Transverse colon (tissue), 4 donors: ENCODE measurements at places on chromosomes 7 and 10.

DNA sequence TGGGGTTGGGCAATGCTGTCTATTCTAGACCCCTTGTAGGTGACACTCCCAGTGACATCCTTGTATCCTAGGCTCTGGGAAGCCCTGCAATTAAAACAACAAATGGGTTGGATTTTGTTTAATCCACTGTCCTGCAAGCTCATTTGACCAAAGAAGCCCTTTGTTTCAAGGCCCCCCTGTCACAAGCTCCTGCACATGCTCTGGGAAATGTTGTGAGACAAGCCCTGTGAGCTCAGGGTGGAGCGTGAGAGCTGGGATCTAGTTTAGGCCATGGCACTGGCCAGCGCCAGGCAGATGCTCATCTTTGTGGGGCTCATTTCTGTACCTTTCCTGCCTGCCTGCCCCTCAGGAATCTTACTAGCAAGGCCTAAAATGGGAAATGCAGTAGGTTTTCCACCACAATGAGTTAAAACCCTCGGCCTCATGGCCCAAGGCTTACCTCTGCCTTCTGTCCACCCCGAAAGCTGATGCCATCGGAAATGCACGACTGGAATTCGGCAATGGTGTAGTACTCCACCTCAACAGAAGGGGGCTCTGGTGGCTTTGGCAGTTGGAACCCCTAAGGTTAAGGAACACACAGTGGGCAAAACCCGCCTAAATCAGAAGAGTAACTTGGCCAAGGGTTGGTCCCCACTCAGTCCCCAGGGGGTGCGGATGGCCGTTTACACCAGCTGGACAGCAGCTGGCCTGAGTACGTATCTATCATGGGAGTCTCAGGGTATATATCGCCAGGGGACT lies 112.0 kb downstream of the NEURL1 start:
- DNase-seq, result peak; percentile 60

- DNase-seq, result no peak
These were observed 22.0 kb upstream of the BMPR1A start for GRCh38 chr10:86734207-86734988.

DNA sequence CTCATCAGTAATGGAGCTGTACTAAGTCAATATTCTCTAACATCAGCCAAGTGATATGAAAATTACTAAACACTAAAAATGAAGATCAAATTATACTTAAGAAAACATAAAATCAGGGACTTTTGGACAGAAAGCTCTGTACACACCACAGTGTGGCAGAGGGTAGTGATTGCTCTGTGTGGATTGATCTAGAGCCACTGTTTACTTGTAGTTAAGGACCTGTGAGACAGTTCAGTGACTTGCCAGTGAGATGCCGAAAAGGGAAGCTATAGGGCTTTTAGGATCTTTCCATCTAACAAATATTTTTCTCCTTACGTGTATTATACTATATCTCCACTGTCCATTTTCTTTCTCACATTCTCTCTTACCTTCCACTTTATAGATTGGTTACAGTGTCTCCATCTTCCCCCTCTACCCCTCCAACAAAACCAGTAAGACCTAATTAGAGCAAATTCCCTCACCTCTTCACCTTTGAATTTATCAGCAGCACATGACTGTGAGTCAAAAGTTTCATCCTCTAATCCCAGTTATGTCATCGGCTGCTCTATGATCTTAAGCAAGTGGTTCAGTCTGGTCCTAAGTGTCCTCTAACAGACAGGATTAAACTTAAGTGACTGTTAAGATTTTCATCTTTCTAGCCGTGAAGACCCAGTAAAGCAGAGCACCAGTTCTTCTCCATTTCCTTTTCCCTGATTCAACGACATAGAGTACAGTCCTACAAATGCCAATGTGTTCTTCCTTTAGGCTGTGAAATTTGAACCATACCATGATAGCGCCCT lies 6.9 kb downstream of the PIK3CG start:
- DNase-seq, result no peak

DNA sequence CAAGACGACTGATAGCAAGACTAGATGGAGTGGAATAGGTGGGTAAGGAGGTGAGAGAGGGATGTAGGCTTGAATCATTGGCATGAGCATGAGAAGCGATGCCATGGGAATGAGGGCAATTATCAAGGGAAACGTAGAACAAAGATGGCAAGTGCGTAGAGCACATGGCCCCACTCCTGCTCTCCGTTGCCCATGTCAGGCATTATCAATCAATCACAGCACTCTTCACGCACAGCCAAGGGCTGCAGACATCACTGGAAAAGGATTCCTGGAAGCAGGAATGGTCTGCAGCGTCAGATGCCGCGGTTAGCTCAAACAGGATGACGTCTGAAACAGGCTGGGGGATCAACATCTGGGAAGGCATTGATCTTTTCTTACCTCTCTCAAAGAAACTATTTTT lies 25.6 kb upstream of the GALNTL5 start:
- no peak for DNase-seq

GRCh38 chr7:44189286-44189992 lies at the start of gene GCK:
GCK (minus strand) TSS chr7:44189439; CDS start chr7:44188953, 486 bp downstream.
- DNase-seq, result no peak

GRCh38 chr10:119305860-119306513 lies 98.6 kb downstream of the GRK5 start:
- DNase-seq, result peak; percentile 72

DNA sequence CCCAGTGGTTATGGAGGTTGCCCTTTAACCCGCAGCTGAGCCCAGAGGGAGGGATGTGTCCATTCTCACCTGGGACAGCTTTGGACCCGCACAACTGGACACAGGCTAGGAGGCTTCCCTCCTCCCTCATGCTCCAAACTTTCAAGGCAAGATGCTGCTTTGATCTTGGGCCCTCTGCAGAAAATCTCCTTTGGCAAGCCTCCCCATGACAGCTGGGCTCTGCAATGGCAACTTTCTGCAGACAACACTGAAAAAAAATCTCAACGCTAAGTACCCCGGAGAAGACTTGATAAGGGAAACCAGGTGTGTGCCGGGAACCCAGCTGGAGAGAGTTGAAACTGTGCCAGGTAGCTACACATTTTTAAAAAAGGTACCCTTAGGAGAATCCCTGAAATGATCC lies 610.1 kb downstream of the LRMDA start:
- no peak for DNase-seq

GRCh38 chr10:107104026-107104652 lies 60.4 kb downstream of the SORCS1 start:
- DNase-seq, result no peak

DNA sequence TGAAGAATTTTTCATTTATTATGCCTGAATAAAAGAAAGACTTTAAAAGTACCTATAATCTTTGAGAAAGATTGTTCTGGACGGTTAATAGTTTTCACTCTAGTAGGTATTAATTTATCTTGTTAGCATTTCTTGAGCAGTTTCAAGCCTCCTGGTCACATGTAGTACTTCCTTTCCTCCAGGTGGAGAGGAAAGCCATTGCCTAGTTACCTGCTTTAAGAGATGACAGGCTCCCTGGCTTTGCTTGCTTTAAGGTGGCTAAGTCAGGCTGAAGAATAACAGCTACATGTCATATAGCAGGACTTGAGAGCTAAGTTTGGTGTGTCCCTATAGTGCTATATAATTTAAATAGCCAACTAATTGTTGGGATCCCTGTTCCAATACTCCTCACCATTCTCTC lies 160.2 kb downstream of the CDK14 start:
- DNase-seq, result no peak

GRCh38 chr10:97278491-97278989 lies 13.9 kb downstream of the ARHGAP19 start:
- DNase-seq, result no peak

- no peak for DNase-seq
These were observed 94.9 kb downstream of the AKR1D1 start for GRCh38 chr7:138170959-138171703.

DNA sequence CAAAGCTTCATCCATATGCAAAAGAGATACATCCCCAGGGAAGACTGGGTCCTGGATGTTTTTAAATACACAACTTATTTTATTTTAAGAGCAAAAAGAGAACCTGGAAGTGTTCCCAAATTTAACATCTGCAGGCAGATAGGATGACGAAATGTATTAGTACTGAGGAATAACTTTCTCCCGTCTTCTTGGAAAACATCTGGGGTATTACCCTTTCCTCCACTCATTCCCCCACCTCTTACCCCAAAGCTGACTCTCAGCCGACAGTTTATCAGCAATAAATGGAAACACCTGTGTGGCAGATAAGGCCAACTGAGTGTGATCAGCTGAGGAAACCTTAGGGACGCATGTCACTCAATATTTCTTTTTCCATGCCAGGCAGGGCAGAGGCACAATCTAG lies 435.6 kb upstream of the NPVF start:
- DNase-seq, result no peak
